ENCODE measurements at places on chromosomes 2 and 18.

DNA sequence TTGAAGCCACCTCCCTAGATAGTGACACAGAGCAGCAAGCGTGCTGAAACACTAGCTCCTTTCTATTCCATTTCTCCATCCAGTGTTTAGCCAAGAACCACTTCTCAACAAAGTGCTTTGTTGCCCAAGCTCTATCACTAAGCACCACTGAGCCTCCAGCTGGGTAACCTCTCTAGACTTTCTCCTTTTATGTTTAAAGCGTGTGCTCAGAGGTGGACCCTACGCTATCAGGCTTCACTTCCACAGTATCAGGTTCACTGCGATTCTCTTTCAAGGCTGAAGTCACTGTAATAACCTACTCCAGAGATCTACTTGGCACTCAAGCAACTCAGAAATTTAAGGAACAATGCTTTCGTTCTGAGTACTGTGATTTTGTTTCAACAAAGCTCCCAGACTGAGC is 197.9 kb downstream of the LNPK start:
- DNase-seq = no peak

GRCh38 chr2:217974389-217975005 is 28.3 kb downstream of the TNS1 start:
- no peak for DNase-seq

GRCh38 chr18:49926106-49926745 is 112.9 kb upstream of the ACAA2 start:
- DNase-seq = no peak

- DNase-seq = no peak
Measured at GRCh38 chr2:213219816-213220215, 64.4 kb upstream of the SPAG16 start.

- DNase-seq = no peak
Measured at GRCh38 chr2:203682688-203683130, 23.7 kb upstream of the CD28 start.

DNA sequence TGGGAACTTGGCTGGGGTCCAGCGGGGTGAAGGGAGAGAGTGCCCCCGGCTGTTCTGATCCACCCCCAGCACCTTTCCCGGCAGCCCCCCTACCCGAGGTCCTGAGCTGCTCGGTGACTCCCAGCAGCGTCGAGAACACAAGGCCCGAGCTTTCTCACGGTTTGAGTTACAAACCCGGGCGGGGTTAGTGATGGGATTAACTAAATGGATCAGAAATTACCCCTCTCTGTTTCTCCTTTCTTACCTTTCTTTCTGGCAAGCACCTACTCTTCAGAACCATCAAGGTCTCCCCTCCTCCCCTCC is 139.4 kb upstream of the GPC1 start:
- DNase-seq = no peak

DNA sequence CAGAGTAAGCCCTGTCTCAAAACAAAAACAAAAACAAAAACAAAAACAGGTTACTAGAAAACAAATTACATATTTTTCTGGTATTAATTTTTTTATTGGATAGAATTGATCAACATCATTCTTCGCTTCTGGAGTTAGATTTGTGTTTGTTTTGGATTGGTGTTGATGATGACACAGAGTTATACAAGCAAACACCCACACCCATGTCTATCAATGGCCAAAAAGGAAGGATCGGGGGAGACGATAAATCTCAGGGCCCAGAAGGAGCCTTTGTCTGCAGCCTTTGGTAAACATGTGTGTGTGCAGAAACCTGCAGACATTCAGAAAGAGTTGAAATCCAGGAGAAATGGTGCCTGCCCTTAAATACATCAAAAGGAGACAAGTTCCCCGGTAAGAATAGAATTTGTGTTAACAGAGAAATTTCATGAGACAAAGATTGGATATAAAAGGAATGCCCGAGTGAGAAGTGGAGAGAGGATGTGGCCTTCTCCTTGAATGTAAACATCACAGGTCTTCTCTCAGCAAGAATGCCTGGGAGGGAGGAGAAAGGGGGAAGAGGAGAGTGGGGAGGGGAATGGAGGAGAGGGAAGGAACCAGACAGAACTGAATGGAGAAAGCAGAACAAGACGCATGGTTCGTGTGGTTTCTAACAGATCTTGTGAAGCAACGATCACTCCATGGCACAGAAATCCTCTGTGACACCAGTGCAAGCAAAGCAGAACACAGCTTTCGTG is 40.4 kb upstream of the TMEM178A start:
- DNase-seq = no peak

DNA sequence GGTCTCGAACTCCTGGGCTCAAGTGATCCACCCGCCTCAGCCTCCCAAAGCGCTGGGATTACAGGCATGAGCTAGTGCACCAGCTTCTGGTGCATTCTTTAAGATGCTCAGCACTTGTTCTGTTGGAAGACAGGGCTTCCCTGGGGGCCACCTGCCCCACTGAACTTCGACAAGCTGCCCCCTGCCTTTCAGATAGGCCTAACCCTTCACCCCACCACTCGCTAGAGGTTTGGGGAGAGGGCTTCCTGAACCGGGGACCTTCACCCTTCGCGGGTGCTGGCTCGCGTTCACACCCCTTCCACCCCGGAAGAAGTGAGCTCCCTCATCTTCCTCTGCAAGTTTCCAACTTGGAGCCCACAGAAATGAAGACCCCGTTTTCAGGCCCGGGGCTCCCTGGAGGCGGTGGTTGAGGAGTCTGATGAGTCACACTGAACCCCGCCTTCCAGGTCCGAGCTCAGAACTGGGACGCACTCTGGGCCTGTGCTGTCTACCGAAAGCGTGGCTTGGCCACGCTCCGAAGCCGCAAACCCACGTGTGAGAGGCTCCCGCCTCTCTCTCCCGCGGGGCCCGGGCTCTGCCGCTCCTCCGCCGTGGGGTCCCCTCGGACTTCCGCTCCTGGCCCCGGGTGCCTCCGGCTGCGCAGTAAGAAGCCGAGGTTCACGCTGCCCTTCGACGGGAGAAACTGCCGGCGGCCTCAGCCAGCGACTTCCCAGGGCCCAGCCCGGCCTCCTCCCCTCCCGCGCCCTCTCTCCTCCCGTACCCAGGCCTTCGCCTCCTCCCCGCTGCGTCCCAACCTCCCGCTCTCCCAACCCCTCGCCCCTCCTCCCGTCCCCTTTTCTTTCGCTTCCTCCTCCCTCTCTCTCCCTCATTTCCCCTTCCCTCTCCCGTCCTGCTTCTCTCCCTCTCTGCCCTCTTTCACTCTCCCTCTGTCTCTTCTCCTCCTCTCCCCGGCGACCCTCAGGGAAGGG is 47.5 kb upstream of the SP3 start:
- DNase-seq = no peak

- DNase-seq = no peak
Measured at GRCh38 chr2:130387804-130388203, 31.9 kb downstream of the PTPN18 start.

DNA sequence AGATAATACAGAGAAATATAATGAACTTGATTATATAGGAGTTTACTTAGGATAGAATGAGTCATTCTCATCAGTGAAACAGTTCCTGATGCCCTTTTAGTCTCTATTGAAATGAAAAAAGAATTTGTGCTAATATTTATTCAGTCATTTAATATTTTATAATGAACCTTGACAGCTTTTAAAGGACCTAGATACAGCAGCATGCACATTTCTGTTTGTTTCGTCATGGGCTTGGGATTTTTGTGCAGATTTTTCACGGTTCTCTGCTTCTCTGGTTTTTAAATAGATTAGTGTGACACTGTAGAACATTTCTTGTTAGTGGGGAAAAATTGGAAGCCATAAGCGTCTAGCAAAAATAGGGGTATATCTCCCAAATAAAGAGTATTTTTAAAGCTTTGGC is 60.7 kb downstream of the NABP1 start:
- no peak for DNase-seq

GRCh38 chr2:96604104-96604503 is 34.0 kb downstream of the KANSL3 start:
- DNase-seq = no peak
